Hematopoietic multipotent progenitor cell treated with erythropoietin and hydrocortisone succinate and interleukin-3 and kit ligand, for 4 days (in vitro differentiated cells): ENCODE measurements at places on chromosomes 1 and 21.

- DNase-seq: peak; percentile 28
Measured at GRCh38 chr1:97202481-97203380, 481.1 kb downstream of the PTBP2 start.

- DNase-seq: no peak
Measured at GRCh38 chr1:116494353-116494692, 76.5 kb downstream of the CD58 start.

- DNase-seq: no peak
Measured at GRCh38 chr1:204797401-204797800, 73.3 kb upstream of the NFASC start.

DNA sequence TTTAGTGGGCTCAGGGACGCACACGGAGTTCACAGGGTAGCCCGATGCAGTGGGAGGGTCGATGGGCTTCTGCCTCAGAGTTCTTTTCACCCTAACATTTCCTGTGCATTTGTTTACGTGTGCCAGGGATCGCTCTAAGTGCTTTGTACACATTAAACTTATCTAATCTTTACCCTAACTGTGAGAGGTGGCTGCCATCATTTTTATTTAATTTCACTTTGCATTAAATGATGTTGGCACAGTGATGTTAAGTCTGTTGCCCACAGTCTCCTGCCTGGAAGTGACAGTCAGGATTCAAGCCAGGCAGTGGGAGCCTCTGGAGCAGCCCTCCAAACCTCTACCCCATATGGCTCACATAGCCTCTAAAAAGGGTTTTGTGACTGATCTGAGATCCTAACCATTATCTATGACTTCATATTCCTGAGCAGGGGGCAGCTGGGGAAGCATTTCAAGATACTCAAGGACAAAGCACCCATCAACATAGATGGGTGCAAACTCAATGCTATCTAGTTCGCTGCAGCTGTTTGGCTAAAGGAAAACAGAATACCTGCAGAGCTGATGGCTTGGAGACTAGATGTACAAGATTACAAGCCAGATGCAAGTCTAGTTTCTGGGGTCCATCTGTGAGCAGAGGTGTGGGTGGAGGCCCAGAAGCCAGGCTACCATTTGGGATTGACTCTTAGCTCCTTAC lies 303.8 kb downstream of the DISC1 start:
- no peak for DNase-seq

- peak; percentile 82 for DNase-seq
Measured at GRCh38 chr1:95169548-95169947, 52.4 kb downstream of the TLCD4 start.

GRCh38 chr1:213852107-213852506 lies 135.7 kb upstream of the PROX1 start:
- peak; percentile 16 for DNase-seq

GRCh38 chr1:201381130-201381529 lies 3.6 kb upstream of the TNNT2 start:
- no peak for DNase-seq

- DNase-seq: peak; percentile 66
Measured at GRCh38 chr1:111489604-111490003, 13.8 kb downstream of the ADORA3 start.
